Stimulated activated CD8-positive, alpha-beta memory T cell treated with anti-CD3 and anti-CD28 coated beads, Interleukin-7, amount 100 ng/mL, for 24 hours (primary cell): ENCODE measurements at places on chromosomes 6 and 20.

GRCh38 chr6:14397518-14397901, 279.9 kb downstream of the CD83 start:
- no peak for DNase-seq

GRCh38 chr20:53180928-53181362, 208.8 kb downstream of the TSHZ2 start:
- no peak for DNase-seq

- DNase-seq: no peak
Observed at GRCh38 chr6:18444111-18444510, 57.0 kb downstream of the RNF144B start.

- no peak for DNase-seq
Observed at GRCh38 chr6:88566746-88567534, 396.5 kb downstream of the RNGTT start.

- peak; percentile 70 for DNase-seq
Observed at GRCh38 chr20:16573001-16573965, at the start of gene KIF16B. Gene KIF16B (minus strand): TSS chr20:16573448. CDS start chr20:16573275, 173 bp downstream.

DNA sequence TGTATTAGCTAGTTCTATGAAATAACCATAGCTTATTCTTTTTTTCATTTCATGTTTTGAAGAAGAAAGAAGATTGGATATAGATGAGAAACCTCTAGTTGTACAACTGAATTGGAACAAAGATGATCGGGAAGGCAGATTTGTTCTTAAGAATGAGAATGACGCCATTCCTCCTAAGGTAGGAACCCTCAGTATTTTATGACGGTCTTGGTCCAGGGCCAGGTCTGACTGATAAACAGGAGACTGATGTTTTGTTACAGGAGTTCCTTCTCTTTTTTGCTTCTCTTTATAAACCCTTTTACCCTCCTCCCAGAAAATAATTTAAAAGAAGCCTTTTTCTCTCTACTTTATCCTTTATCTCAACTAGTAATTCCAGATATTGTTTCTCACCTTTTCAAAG, 43.6 kb downstream of the AFDN start:
- no peak for DNase-seq

- no peak for DNase-seq
Observed at GRCh38 chr6:11066505-11067347, 22.6 kb upstream of the ELOVL2 start.

GRCh38 chr20:44969300-44969894, 3.1 kb downstream of the STK4 start:
- DNase-seq: no peak
